ENCODE measurements at places on chromosomes 2 and 18.

GRCh38 chr2:172859581-172860335 lies 124.1 kb downstream of the RAPGEF4 start:
- no peak for DNase-seq

DNA sequence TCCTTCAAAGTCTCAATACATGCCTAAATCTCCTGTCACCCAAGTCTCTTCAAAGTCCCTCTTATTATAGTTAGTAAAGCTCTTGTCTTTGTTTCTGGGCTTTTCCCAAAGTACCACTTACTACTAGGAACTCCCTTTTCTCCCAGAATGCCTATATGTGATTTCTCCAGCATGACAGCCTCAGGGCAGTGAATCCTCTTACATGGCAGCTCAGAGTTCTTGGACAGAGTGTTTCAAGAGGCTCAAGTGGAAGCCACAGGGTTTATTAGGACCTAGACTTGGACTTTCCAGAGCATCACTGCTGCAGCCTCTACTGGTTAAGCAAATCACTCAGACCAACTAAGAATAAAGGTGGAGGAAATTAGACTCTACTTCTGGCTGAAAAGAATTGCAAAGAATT lies 98.9 kb downstream of the CSRNP3 start:
- no peak for DNase-seq

DNA sequence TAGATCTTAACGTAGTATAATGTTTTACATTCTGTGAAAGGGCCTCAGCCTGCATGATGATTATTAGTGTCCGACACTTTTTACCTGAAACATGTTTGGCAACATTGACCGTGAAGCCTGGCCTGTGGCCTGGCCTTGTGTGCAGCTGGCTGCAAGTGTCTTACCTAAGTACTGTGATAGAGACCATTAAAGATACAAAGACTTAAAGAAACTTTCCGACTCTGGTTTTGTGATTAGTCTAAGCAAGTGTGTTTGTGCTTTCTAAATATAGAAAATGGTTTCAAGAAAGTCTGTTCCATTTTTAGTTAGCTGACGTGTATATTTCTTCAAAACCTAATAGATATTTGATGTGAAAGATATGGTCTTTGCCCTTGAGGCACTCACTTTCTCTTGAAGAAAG lies 601.8 kb downstream of the LRP1B start:
- DNase-seq, result no peak

DNA sequence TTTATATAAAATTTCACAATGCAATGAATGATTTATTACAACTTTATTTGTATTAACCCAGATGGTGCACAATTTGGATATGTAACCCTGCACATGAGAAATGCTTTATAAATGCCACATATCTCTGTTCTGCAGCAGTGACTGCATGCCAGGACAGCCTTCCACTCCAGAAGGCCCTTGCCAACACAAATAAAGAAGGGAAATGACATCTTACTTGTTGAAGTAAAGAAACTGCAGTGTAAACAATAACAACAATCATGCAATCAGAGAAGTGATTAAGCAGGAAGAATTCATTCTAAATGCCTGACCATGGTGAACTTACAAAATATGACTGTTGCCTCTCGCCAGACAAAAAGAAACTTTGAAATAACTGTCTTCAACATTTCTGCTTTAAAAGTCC lies 129.9 kb upstream of the CHST9 start:
- DNase-seq, result no peak

DNA sequence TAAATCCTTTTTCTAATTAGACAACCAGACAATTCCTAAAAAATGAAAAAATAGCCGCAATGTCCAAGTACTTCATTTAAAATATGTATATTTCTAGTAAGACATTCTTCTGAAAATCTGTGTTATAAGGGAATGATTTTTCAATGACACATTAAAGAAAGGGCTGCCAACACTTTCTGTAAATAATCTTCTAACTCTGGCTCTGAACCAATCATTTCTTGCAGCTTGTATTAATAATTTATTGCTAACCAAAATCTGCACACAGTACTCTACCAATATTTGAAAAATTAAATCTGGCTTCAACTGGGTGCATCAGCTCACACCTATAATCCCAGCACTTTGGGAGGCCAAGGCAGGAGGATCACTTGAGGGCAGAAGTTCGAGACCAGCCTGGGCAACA lies 8.3 kb downstream of the NFU1 start:
- DNase-seq, result no peak

DNA sequence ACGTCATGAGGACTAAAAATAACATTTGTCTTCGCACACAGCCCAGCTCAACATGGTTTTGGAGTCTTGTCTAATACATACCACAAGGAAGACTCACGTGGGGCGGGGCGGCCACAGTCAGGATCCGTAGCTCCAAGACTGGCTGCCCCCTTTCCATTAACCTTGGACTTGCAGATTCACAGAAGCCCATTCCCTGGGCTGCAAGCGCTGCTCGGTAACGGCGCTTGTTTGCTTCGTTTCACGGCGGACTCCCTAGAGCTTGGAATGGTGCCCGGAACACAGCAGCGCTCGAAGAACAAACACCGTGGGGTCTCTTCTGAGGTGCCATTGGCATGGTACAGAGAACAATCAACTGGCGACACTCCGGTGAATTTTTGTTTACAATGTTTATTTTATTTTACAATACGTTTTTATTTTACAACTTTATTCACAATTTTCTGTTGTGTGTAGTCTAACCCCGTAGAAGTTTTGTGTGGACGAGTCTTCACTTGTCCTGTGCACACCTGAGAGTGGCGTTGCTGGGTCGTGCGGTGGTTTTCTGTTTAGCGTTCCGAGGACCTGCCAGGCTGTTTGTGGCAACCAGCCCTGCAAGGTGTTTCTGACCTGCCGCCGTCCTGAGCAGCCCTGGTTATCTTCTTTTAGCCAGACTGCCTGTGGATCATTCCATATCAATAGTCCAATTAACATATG lies 126.5 kb downstream of the GALR1 start:
- no peak for DNase-seq

DNA sequence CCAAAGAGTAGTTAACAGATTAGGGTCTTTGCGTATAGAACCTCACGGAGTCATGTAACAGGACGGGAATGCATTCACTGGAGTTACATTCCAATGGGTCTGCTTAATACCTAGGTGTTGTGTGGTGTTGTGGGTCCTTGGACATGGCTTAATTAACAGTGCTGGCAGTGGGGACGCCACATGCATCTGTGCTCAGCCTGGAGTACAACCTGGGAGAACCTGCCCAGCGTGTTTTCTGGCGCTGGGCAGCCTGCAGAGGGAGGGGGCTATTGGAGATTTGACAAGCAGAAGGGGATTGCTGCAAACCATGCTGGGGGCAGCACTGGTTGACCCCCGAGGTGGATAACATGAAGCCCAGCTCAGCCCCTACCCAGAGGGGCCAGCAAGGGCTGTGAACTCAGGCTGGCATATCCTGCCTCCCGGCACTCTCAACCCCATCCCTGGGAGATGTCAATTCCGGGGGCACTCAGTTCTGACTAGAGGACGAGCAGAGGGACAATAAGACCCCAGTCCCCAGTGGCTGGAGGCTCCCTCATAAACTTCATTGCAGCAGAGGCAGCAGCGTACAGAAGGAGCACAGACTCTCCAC lies 29.3 kb upstream of the COPS8 start:
- no peak for DNase-seq

DNA sequence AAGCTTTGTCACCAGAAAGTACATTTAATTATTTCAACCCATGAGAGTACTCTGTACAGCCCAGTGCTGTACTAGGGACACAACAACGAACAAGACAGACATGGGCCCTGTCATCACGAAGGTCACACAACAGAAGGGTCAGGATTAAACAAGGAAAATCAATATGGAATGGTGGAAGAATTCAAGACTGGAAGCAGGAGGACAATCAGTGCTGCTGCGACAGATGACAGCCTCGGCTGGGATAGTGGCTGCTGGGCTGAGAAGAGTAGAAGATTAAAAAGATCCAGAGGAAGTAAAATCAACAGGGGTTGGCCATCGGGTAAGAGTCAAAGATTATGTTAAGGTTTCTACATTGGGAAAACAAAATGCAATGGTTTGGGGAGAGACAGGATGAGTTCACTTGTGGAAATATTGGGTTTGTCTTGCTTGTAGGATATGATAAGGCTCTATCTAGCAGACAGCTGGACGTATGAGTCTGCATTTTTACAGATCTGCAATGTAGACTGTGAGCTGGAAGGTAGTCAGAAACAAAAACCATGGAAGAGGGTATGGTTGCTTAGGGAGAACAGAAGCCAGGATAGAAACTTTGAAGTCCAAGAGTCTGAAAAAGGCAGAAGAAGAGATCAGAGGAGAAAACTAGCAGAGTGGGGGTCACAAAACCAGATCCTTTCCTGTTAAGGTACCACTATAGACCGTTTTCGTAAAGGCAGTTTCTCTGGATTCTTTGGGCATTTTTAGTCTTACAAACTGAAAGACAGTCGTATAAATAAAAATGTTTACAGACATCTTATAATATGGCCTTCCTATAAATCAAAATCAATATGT lies 84.1 kb downstream of the PRELID3A start:
- DNase-seq, result no peak

DNA sequence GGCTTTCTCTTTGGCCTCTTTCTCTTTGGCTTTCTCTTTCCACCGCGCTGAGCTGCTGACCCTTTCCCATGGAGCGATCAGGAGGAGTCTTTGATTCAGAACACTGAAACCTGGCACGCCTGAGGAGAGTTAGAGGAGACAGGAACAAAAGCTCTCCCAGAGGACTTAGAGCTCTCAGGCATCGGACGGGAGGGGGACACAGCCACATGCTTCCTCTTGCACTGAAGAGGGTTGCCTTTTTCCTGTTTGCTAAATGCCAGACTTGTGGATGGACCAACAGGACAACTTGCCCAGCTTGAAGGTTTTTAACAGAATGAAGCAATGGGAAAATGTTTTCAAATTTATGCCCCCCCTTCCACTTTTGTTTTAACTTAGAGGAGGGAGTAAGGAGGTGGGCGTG lies 3.6 kb upstream of the PTPN18 start:
- DNase-seq, result no peak

DNA sequence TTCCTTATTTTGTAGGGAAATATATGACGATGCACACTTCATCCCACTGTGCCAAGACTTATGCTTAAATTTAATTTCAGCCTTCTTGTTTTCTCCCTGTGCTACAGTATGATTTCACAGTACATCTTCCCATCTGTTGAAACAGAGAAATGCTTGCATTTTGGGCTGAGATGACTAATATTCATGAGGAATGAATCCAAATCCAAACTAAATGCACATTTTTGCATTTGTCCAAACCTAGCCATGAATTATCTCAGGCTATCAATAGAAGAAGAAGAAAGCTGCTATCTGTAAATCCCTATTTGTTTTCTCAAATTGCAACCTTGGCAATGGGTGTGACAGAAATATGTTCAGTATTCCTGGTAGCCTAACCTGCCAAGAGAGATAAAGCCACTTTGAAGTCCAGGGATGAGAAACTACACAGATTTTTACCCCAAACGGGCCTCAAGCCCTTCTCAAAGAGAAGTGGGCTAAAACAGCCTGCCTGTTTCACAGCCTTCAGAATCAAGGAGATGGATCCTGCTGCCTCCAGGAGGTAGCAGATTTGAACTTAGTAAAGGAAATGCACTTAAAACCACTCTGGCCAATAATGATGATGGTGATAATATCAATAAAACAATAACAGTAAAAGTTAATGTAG lies 306.9 kb upstream of the NT5C1B start:
- no peak for DNase-seq

DNA sequence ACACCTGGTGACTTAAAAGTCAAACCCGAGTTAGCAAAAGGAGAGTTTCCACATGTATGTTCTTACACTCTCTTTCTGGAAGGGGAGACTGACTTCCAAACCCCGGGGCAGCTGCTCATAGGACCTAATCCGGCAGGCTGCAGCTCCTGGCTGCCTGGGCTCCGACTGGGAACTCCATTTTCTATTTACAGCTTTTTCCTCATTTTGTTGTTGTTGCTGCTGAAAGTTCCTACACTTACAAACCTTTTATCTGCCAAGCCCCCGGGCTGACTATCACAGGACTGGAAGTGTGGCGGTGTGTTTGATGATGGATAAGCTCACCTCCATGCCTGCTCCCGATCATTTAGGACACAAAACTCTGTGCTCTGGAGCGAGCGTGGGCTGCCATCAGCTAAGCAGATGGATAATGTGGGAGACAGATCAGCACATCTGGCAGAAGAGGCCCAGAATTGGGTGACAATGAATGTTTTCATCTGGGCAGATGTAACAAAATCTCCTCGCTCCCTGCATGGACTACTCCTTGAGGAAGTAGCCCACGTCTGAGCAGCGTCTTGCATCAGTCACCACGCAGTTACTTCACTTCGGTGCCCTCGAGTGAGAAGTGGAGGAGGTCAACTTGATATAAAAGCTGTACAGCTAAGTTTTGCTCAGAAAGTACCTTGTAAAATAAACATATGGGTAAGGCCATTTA lies 114.4 kb upstream of the COPS8 start:
- no peak for DNase-seq

- no peak for DNase-seq
These were observed at the start of gene CHST9 for GRCh38 chr18:27185025-27185763. TSS of gene CHST9 (minus strand) at chr18:27185308. CDS start at chr18:27142809, 42,499 bp downstream.

DNA sequence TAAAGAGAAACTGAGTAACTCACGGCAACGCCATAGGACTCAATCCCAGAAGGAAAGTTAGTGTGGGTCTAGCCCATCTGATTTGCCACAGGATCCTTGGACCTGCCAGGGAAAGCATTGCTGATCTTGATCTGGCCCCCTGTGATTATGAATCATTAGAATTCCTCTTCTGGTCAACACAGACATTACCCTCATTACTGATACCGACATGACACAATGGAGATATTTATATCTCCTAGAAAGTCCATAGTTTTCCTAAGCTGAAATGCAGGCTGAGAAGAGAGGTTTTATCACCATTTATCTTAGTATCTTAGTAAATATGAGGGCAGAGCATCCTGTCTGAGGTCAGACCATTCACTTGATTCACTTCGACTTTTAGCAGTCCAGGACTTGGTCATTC lies 75.5 kb upstream of the CCDC68 start:
- DNase-seq, result no peak

DNA sequence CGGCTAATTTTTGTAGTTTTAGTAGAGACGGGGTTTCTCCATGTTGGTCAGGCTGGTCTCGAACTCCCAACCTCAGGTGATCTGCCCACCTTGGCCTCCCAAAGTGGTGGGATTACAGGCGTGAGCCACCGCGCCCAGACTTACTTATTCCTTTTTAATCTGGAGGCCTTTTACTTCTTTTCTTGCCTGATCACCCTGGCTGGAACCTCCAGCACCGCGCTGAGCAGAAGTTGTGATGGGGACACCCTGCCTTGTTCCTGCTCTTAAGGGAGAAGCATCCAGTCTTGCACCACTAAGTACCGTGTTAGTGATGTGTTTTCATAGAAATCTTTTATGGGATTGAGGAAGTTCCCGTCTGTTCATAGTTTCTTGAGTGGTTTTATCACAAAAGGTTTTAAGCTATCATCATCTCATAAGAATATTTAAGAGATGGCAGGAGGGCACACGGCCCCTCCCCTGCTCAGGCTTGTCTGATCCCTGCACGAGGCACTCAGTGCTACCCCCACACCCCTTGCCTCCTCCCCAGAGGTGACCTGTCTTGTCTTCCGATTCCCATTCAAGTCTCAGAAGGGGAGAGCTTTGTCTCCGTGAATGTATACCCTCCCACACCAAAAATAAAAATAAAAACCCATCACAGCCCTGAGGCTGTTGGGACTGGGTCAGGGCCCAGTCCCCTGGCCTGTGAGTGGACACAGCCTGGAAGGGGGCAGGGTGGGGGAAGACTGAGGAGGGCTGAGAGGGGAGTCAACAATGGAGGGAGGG lies 65.3 kb upstream of the SMAD7 start:
- no peak for DNase-seq

Data from effector CD4-positive, alpha-beta T cell (primary cell).